ENCODE measurements at places on chromosomes 4 and X.

- DNase-seq = peak; percentile 8
Observed at GRCh38 chr4:119543779-119544178, 84.8 kb downstream of the PDE5A start.

DNA sequence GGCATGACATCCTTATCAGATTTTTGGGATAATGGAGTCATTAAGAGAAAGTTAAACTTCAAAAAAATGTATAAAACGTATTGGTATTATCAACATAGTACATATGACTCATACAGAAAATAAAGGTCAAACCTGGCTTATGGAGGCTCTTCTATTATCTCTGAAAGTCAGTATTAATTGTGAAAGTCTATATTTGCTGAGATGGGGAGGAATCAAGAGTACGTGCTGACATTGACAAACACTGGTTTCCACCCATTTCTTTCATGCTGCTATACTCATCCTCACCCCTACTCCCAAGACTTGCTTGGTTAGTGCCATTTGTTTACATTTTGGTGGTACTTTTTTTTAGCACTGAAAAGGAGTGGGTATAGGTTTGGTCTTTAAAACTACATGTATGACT is 30.8 kb upstream of the PLA2G12A start:
- no peak for DNase-seq

DNA sequence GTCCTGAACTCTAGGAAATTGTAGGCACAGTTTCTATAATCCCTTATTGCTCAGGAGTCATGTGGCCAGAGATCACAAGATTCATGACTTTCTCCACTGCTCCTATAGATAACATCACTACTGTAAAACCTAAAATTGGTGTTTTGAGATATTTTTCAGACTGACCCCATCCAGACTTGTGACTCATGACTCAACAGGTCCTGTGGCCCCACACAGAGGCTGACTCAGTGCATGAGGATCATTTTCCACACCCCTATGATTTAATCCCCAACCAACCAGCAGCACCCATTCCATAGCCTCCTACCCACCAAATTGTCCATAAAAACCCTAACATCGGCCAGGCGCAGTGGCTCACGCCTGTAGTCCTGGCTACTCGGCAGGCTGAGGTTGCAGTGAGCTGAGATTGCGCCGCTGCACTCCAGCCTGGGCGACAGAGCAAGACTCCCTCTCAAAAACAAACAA is 13.2 kb upstream of the XIAP start:
- DNase-seq = no peak

- no peak for DNase-seq
Observed at GRCh38 chr4:113744667-113745240, 16.8 kb downstream of the CAMK2D start.

DNA sequence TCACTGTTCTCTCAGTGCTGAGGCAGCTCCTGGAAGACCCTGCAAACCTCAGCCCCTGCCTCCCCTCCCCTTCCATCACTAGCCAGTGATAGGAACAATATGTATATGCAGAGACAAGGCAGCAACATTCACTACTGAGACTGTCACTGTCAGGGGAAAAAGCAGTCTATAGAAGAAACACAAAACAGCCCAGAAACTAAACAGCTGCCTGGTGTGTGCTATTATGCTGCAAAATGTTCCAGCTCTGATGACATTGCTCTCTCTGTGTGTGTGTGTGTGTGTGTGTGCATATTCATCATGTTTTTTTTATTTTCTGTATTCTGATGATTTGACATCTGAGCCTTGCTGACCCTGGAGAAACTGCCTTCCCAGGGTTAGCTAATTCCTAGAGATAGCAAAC is 147.2 kb downstream of the SPATA18 start:
- no peak for DNase-seq

GRCh38 chr4:154478547-154478946 is 13.1 kb downstream of the DCHS2 start:
- DNase-seq = no peak

GRCh38 chr4:78426972-78427371 is 124.6 kb upstream of the ANXA3 start:
- no peak for DNase-seq

GRCh38 chr4:110824344-110824743 is 201.5 kb upstream of the PITX2 start:
- no peak for DNase-seq

GRCh38 chr4:110474481-110474880 is 1.5 kb upstream of the ENPEP start:
- no peak for DNase-seq

- peak; percentile 56 for DNase-seq
Observed at GRCh38 chr4:156298230-156298629, 344.6 kb upstream of the CTSO start.

- no peak for DNase-seq
Observed at GRCh38 chrX:111447298-111447697, 35.3 kb upstream of the DCX start.

- no peak for DNase-seq
Observed at GRCh38 chr4:153909672-153910071, 120.8 kb upstream of the SFRP2 start.

- peak; percentile 81 for DNase-seq
Observed at GRCh38 chrX:131830400-131831184, 192.5 kb upstream of the STK26 start.

DNA sequence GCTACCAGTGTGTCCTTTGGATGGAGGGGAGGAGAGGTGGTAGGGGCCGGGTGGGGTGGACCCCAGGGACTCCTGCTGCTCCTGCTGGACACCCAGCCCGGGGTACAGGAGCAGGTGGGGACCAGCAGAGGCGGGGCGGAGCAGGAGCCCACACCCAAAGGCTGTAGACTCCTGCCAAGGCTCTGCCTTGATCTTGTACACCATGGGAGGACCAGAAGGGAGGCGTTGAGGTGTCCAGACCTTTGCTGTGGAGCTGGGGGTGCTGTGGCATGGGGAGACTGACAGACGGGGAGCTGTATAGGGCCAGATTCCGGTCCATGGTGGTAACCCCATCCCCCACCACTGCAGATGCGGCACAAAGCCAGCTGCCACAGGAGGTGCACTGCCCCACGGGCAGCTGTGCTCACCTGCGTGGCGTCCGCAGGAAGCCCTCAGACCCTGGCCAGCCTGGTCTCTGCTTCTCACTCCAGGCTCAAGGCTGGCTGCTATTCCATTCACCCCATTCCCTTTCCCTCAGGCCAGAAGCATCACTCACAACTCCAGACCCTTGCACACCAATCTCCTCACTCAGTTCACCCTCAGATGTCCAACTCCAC is 5.0 kb upstream of the SLC26A1 start:
- DNase-seq = no peak

DNA sequence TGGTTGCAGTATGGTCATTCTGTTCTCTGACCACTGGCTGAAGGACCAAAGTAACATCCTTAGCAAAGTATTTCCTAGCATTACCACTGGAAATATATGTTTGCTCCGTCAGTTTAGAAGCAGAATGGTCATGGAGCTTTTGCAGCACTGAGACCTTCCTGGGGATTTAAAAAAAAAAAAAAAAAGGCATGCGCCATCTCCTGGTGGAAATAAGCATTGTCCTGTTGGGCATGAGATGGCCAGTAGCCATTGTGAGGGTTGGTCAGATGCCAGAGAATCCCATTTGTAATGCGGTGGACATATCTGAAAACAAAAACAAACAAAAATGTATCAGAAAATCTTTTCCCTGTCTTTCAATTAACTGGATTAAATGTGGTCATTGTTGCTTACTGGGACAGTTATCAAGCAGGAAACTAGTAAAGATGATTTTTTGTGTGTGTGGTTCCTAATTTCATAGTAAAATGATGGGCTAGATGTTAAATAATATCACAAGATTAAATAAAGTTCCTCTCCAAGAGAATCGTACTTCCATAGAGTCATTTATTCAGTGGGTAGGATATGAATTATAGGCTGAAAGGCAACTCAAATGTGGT is 139.6 kb downstream of the SOWAHB start:
- DNase-seq = peak; percentile 80

- DNase-seq = no peak
Observed at GRCh38 chrX:39613482-39613995, 484.2 kb downstream of the BCOR start.

DNA sequence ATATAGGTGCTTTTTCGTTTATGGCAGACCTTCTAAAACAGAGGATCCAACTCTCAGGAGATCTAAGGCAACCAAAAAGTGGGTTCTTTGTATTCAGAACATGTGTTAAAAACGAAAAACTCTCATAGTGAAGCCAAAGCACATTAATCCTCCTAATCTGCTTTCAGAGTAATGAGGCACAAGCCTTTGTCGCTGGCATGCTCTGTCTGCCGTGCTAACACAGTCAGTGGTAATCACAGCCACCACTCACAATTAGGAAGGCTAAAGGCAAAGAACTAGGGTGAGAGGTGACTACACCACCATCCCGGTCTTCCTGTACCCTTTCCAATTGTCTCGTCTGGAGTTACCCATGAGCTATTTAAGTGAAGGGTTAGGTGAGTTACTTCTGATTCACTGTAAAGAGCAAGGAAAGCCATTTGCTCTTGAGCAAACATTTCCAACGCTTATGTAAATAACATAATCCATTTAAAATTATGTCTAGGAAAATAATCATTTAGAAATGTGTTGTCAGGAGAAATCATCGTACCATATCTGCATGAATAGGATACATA is 40.7 kb downstream of the NPY2R start:
- no peak for DNase-seq

DNA sequence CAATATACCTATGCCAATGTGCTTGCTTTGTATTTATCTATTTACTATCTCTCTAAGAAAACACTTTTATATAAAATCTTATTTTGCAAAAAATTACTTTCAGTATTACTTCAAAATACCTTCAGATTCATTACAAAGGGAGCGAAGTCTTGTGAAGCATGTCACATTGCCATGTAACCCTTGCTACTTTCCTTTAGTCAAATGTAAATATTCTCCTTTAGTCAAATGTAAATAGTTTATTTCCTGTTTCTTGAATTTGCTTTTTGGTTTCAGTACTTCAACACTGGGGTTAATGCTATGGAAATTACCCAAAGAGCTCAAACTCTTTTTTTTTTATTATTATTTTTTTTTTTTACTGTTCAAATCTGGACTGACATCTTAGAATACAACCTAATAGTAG is 383.3 kb downstream of the GRXCR1 start:
- no peak for DNase-seq

GRCh38 chr4:73707918-73708577 is 32.3 kb upstream of the CXCL8 start:
- DNase-seq = peak; percentile 70

DNA sequence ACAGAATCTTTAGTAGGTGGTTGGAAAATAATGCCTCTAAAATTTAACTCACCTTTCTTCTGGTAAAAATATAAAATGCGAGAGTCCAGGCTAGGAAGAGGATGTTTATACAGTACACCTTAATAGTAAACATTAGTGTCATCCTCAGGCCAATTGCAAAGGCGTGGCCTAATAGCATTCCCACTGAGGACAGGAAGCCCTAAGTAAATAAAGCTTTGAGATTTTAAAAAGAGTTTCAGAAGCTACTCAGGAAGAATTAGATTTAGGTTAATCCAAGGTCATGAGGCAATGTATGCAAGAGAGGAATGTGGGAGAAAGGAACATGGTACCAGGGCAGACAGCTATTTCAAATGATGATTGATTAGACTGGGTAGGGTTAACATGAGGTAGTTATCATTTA is 49.5 kb downstream of the RPGR start:
- no peak for DNase-seq

GRCh38 chr4:23952258-23952657 is 62.4 kb upstream of the PPARGC1A start:
- no peak for DNase-seq

DNA sequence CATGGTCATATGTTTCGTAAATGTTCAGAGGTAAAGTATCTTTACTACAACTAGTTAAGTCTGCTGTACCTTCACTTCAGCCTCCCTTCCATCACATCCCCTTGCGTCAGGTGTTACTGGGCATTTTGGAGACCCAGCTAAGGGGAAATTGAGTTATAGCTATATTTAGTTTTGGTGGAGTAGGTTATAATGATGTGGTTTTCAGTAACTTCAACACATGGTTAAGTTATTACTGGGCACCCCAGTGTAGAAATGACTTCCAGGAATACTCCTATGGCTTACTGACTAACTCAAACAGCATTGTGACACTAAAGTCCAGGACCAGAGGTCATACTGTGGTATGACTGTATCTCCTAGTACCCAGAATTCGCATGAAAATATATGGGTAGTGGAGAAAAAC is 23.4 kb upstream of the ACSL1 start:
- DNase-seq = no peak

DNA sequence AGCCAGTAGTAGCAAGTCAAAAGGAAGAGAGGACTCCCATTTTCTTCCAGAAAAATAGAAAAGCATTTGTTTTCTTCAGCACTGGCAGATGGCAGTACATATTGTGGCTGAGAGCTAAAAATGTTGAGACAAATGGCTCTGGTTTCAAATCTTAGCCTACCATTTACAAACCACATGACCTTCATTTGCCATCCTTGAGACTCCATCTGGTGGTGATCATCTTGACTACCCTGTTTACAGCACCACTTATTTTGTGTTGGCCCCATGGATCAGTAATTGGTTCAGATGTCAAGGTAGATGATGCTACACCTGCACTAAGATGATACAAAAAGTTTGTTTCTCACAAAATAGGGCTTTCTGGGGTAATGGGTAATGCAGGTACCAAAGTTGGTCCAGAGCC is 951.8 kb upstream of the IGFBP7 start:
- DNase-seq = no peak

DNA sequence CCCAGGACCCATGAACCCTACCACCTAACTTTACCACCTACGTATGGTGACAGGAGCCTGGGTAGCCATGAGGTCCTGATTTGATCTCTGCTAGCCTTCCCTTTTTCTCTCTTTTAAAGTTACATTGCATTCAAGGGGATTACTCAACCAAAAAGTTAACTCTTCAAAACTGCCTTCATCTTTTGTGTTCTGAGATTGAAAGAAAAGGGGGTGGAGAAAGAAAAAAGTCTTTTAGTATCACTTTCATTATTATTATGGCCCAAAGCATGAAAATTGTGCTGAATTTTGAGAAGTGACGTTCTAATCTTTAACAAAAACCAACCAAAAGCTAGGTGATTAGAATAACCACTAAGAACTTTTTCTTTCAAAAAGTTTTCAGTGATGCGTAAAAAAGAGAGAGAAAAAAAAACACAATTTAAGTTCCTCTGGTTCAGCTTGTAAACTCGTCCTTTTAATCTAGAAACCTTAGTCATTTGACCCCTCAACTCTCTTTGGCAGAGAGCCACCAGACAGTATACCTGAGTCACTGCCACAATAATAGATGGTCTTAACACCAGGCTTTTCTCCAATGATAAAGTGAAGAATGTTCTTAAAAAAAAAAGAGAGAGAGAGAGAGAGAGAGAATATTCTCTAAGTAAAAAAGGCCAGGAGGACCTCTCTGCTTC is 347.4 kb upstream of the FGF13 start:
- DNase-seq = no peak

Measured in amniotic stem cell (primary cell).